ENCODE measurements at places on chromosomes 11 and 22.

GRCh38 chr11:9462172-9462799 is 1.5 kb downstream of the ZNF143 start:
- DNase-seq = no peak

DNA sequence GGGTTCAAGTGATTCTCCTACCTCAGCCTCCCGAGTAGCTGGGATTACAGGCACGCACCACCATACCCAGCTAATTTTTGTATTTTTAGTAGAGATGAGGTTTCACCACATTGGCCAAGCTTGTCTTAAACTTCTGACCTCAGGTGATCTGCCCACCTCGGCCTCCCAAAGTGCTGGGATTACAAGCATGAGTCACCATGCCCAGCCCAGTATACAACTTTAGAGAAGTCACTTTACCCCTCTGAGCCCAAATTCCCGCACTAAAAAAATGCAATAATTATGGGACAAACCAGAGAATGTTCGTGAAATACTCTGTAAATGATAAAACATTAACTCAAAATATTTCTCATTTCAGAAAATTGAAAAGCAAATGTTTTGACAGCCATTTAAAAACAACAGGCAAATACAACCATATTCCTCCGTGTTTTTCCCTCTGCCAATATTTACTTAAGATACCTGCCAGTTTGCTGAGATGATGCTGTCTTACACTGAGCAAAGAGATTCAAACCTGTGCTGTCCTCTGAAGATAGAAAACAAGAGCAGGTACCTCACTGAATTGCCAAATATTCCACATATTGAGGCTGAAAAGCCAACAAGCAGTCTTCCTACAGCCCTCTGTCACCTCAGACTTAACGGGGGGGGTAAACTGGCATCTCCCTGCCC is 9.6 kb downstream of the PLEKHA7 start:
- no peak for DNase-seq

GRCh38 chr11:66335531-66336233 is 552 bp downstream of the RIN1 start:
- DNase-seq = no peak

DNA sequence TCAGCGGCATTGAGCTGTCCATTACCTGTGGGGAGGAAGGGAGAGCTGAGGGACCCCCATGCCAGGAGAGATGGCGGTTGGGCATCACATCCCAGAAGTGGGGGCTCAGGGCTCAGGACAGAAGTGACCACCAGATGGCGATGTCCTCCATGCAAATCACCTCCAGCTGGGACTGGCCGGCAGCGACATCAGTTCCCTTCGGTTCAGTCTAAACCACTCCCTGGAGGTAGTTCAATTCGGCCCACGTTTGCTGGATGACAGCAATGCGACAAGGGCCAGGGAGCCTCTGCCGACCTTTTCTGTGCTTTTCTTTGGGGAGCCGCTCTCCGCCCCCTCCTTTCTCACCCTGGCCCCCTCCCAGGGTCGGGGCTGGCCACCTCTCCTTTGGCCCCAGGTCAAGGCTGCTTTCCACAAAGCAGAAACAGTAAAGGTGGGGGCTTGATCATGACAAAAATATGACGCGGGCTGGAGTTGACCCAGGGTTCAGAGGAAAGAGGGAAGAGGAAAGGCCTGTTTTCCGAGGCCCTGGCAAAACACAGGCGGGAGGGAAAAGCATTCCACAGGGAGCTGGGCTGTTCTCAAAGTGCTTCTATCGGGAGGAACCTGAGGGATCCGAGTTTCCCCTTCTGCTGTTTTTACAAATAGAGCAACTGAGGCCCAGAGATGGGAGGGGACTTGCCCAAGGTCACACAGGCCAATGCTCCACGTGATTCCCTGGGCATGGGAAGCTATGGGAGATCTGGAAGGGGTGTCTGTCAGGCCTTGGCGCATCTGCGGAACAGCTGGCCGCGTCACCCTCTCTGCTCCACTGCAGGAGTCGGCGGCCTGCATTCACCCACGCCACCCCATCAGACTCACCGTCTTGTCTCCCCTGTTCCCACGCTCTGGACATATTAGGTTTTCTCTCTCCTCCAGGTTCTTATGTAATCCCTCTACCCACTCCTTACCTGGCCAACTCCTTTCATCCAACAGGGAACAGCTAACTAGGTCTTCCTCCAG is 54.7 kb downstream of the FBXO7 start:
- no peak for DNase-seq

GRCh38 chr11:729492-730074 is 17.7 kb upstream of the TALDO1 start:
- DNase-seq = no peak

GRCh38 chr22:20087319-20088262 is 7.5 kb downstream of the DGCR8 start:
- DNase-seq = no peak

- no peak for DNase-seq
These were observed 202.2 kb upstream of the SORL1-AS1 start for GRCh38 chr11:121654843-121655536.

Data from NCI-H1417 treated with DMSO at 0.1 percent for 48 hours (cell line).